AML-193 (cell line): ENCODE measurements at places on chromosomes 16 and 17.
A peak's percentile ranks its signal among the peaks of the same experiment; 100 is the strongest.

GRCh38 chr17:81837641-81838040 lies 2.8 kb upstream of the PPP1R27 start:
- peak; percentile 100 for DNase-seq

GRCh38 chr16:65546353-65546791 lies 424.5 kb upstream of the CDH11 start:
- no peak for DNase-seq

DNA sequence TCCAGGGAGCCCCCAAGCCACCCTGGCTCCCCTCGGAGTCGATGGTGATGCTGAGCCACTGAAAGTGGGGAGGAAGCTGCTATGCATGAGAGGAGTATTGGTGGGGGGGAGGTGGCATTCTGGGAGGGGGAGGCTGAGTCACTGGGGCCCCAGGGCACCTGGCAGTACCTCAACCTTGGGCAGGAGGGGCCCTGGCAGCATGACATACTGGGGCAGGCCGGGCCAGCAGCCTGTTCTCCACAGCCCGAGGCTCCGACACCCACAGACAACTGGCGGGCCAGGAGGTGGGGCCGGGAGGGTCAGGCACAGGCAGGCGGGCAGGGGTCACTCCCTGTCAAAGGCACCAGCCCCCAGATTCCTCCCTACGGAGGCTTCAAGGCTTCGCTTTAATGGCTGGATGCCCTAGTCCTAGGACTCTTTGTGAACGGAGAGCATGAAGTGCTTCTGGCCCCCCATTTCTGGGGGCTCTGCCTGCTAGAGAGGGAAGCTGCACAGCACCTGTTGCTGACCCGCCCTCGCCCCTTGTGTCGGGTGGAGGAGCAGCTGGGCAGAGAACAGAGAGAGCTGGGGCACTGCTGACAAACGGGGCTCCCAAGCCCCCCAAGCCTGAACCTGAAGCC lies 928 bp downstream of the CASKIN2 start:
- DNase-seq = no peak

DNA sequence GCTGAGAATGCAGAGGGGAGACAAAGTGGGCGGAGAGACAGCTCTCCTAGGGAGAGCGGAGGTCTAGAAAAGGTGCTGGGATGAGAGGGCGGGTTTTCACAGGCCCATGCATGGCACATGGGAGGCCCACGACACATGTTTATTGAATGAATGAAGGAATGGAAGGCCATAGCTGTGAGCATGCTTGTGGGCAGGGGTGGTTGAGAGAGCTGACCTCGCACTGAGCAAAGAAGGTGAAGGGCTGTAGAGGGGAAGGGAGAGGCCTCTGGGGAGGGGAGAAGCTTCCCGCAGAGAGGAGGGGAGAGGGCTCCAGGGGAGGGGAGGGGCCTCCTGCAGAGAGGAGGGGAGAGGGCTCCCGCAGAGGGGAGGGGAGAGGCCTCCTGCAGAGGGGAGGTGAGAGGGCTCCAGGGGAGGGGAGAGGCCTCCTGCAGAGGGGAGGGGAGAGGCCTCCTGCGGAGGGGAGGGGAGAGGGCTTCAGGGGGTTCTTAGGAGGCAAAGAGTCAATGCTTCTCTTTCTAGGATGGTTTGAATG lies 27.3 kb downstream of the SDK2 start:
- no peak for DNase-seq

GRCh38 chr17:72215490-72215889 lies 94.7 kb downstream of the SOX9 start:
- no peak for DNase-seq

- DNase-seq = no peak
Observed at GRCh38 chr16:13392341-13392740, 490.9 kb downstream of the SHISA9 start.

DNA sequence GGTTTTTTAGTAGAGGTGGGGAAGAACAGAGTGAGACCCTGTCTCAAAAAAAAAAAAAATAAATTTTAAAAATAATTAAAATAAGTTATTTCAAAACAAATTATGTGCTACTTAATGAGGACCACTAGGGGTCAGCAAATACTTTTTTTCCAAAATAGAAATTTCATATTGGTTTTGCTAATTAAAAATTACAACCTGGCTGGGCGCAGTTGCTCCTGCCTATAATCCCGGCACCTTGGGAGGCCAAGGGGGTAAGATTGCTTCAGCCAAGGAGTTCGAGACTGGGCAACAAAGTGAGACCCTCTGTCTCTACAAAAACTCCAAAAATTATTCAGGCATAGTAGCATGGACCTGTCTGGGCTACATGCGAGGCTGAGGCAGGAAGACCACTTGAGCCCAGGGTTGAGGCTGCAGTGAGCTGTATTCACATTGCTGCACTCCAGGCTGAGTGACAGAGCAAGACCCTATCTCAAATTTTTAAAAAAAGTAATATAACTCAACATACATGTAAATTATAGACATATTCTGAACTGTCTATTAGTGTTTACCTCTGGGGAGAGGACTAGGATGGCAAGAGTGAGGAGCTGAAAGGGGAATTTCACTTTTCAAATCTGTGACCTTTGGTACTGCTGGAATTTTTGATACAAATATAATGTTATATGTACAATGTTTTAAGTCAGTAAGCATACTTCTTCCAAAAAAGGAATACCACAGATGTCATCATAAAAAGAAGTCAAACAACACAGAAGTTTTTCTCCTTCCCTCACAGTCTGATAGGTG lies 8.1 kb downstream of the MEIOB start:
- DNase-seq = peak; percentile 36

- no peak for DNase-seq
Observed at GRCh38 chr16:759110-759910, 1.2 kb upstream of the MSLN start.

GRCh38 chr17:83067071-83067717 lies 12.2 kb upstream of the METRNL start:
- no peak for DNase-seq

GRCh38 chr17:49514071-49514721 lies 19.1 kb downstream of the NGFR start:
- DNase-seq = no peak

- peak; percentile 34 for DNase-seq
Observed at GRCh38 chr17:40479754-40480480, 21.5 kb downstream of the TNS4 start.

DNA sequence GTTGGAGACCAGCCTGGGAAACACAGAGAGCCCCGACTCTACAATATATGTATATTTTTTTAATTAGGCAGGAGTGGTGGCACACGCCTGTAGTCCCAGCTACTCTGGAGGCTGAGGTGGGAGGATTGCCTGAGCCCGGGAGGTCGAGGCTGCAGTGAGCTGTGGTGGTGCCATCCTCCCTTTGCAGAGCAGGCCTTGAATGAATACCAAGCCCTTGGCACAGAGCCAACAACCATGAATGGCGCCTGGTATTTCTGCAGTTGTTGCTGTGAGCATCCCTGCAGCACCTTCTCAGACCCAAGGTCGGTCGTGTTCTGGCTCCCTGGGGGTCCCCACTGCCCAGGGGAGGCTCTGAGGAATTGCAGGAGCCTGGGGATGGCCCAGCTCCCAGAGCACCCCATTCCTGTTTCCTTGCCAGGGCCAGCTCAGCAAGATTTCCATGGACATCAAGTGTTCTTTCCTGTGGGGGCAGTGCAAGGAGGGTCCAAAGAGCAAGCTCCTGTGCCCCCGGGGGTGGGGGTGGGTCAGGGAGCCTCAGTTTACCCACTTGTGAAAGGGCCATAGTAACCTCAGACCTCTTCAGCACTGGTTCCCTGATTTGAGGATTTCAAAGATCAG lies 25.6 kb upstream of the RMI2 start:
- no peak for DNase-seq

- no peak for DNase-seq
Observed at GRCh38 chr17:82449883-82450356, 632 bp downstream of the CYBC1 start.

GRCh38 chr17:5580969-5581368 lies 3.3 kb downstream of the NLRP1 start:
- no peak for DNase-seq

DNA sequence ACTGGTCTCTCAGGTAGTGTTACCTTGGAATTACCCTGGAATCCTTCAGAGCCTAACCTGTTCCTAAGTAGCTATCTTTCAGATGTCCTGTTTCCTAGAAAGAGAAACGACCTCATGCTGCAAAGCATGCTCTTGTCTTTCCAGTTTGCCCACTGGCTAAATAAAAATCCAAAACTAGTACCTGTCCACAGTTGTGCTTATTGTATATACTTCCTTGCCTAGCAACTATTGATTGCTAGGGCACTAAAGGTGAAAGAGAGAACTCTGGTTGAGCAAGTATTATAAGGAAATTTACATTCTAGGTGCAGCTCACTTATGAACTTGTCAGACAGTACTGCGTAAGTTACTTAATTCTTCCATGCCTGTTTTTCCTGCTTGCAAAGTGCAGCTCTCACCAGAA lies 38.5 kb downstream of the LIG3 start:
- no peak for DNase-seq
